ENCODE measurements at places on chromosomes 6 and 20. TPM values are rescaled to one million over a fixed set of nuclear protein-coding genes. Genes with fewer than 3 reads are reported as not detected.

Gene B3GAT2
- under 0.01 TPM for total RNA-seq

- no peak for DNase-seq
Observed at GRCh38 chr20:44497761-44498160, 22.1 kb downstream of the TTPAL start.

- no peak for DNase-seq
Observed at GRCh38 chr6:126718600-126719327, 378.8 kb downstream of the CENPW start.

DNA sequence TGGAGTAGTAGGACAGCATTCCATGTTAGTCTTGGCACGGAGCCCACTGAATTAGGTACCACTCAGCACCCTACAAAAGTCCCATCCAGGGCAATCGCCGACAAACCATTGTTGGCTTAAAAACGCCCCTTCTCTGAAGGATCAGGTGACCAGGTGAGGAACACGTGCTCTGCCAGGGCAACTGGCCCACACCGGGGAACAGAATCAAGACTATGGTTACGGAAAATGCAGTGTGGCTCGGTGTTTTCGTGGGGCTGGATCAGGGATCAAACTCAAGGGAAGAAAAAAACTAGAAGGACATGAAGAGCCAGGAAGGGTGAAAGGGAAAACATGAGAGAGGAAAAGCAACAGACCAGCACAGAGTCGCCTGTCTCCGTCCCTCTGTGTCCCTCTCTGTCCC is 177.8 kb upstream of the ARID1B start:
- DNase-seq, result no peak

DNA sequence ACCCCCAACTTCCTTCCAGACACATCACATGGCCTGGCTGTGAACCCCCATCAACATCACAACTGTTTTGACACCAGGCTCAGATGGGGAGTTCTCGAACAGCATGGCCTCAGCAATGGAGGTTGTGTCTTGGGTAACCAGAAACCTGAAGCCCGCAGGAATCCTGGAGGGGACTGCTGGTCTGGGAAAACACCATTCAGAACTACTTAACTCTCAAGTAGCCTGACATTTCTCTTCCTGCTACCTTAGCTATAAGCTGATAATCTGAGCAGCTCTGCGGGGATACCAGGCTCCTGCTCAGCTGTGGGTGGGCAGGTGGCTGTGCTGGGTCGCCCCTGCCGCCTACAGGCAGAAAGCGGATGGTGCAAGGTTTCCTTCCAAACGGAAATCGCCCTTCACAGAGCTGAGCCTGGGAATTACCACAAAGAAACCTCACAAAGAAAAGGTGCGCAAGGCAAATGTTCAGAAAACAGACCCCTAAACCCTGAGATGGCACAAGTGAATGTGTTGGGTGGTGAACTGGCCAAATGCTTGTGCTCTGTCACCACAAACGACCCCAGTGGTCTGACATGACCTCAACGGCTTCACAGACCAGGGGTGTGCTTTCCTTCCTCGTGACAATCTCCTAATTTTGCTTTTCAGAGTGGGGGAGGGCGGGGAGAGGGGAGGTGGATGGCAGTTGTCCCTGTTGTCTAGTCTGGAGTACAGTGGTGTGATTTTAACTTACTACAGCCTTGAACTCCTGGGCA is 29.5 kb downstream of the SNX5 start:
- peak; percentile 74 for DNase-seq

Gene AGER
- 0.86 TPM for total RNA-seq

Gene RAB44
- total RNA-seq, result under 0.01 TPM

- DNase-seq, result no peak
Observed at GRCh38 chr6:140001005-140001404, 626.6 kb upstream of the CITED2 start.

DNA sequence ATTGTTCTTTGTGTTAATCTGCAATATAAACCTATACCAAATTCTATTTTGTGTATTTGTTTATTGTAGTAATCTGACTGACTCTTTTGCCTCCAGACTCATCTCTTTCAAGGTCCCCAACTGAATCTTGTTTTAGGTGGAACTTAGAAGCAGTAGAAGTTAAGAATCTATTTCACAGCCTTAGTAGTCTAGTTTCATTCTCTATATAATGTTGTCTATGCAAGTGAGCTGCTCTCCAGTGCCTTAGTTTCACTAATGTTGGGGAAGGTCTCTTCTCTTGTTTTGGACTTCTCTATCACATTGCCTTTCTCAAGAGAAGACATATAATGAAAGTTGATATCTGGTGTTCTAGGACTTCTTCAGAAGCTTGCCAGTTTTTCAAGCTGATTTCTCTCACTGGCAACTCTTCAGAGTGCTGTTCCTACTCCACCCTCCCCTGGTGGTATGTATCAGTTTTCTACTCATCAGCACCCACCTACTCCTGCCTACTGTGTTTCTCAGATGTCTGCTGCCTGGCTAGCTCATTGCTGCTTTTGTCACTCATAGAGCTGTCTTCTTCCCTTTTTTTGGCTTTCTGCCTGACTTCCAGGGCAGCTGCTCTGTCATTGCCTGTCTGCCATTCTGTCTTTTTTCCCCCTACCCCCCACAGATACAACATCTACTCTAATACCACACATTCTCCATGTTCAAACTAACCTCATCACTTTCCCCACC is 82.1 kb downstream of the PTPRA start:
- no peak for DNase-seq

- no peak for DNase-seq
Observed at GRCh38 chr6:158780988-158781691, 38.0 kb downstream of the EZR start.

All from fibroblast of villous mesenchyme (primary cell).